ENCODE measurements at places on chromosomes 12 and 14.

DNA sequence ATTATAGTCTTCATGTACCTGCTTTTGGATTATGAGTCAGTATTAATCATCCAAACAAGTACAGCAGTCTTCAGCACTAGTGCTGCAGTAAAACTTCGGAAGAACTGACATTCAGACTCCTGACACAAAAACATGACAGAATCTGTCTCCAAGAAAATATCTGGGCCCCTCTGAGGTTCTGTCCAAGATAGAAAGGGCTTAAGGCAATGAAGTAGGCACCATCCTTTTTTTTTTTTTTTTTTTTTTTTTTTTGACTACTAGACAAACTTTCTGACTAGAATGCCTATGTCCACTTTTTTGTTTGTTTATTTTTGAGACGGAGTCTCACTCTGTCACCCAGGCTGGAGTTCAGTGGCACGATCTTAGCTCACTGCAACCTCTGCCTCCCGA is 112.5 kb downstream of the MED13L start:
- peak; percentile 47 for DNase-seq

DNA sequence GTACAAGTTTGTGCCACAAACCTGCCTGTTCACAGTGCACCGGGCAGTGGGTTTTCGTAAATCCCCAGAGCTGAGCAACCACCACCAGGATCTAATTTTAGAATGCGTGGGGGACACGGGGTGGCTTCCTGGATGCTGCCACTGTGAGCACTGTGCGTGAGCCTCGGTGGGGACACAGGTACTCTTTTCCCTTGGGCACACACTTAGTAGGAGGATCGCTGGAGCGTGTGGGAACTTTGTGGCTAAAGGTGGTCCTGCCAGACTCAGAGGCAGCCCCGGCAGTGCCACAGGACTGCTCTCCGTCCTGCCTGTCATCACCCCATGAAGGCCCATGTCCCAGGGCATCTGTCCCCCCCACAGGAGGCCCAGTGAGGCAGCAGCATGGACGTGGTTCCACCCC is 21.1 kb downstream of the BTBD6 start:
- DNase-seq, result no peak

DNA sequence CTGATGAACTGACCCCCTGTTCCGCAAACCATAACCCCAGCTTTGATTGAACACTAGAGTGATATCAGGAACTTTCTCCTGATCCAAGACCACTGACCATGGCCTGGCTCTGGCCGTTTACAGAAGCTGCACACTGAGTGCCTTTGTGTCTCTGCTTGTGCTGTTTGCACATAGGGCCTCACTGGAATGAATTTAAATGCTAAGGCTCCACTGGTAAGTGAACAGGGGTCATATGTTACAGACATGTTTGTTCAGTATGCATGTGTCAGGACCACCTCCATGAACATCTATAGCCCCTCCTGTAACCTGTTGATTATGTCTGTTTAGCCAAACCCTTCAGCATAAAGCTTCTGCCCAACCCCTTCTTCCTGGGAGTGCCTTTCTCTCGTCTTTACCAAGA is 1239.8 kb downstream of the TMEM121 start:
- DNase-seq, result no peak

GRCh38 chr12:79299447-79300198 is 391.1 kb downstream of the PAWR start:
- DNase-seq, result no peak

- DNase-seq, result no peak
Observed at GRCh38 chr12:103779410-103780092, 61.5 kb downstream of the NT5DC3 start.

- no peak for DNase-seq
Observed at GRCh38 chr12:107513636-107514400, 171.8 kb upstream of the PWP1 start.

DNA sequence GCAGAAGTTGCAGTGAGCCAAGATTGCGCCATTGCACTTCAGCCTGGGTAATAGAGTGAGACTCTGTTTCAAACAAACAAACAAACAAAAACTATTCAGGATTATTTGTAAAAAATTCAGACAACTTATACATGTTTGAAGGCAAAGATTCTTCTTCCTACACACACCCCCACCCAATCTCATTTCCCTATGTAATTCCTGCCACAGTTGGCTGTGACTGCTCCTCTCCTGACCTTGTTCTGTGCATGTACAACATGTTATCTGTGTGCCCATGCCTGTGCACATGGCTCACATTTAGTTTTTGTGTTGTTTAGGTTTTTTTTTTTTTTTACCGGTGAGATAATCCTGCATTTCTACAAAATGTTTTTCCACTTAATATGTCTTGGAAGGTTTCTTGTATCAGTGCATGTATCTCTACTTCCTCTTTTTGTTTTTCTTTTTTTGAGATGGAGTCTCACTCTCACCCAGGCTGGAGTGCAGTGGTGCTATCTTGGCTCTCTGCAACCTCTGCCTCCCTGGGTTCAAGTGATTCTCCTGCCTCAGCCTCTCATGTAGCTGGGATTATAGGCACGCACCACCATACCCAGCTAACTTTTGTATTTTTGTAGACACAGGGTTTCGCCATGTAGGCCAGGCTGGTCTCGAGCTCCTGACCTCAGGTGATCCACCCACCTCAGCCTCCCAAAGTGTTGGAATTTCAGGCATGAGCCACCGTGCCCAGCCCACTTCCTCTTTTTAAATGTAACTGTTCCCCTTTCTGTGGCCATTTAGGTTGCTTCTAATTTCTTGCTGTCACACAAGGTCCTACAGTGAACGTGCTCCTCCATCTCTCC is 8.7 kb downstream of the CFAP251 start:
- no peak for DNase-seq

DNA sequence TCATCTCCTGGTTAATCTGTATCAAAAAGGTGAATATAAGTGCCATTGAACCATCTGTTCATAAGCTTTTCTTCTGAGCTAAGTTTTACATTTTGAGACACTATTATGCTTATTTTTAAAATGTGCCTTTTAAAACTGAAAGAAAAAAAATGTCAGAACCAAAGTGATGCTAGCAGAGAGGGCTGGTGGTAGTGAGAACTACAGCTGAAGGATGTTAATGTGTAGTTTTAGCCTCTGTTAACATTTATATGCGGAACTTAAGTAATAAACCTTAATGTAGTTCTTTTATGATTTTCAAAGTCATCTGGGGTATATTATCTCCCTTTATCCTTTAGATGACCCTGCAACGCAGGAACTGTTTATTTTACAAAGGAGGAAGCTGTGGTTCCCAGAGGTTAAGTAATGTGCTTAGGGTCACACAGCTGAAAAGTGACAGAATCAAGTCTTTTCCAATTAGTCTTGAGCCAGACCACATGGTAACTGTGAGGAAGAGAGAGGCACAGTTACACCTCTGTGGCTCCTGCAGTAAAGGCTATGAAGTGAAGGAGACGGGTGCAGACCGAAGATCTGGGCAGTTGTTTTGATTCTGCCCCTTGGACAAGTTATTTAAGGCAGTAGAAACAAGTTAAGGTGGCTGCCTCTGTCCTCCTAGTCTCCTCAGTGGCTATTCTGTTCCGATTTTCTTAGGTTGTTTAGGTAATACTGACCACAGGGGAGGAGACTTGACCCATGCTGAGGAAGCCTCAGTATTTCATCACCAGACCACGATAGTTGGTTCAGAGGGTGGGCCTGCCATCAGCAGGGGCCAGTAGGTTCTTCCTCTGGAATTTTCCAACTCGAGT is 23.9 kb downstream of the GNG2 start:
- peak; percentile 61 for DNase-seq

GRCh38 chr12:121804417-121805111 is 755 bp downstream of the SETD1B start:
- no peak for DNase-seq

- DNase-seq, result no peak
Observed at GRCh38 chr14:99141236-99141635, 130.8 kb downstream of the BCL11B start.

- no peak for DNase-seq
Observed at GRCh38 chr12:110343736-110344555, 59.6 kb downstream of the ANAPC7 start.

GRCh38 chr12:94498698-94499097 is 39.0 kb upstream of the CEP83 start:
- DNase-seq, result no peak

GRCh38 chr12:68609998-68610369 is 715 bp upstream of the RAP1B start:
- DNase-seq, result peak; percentile 36

- no peak for DNase-seq
Observed at GRCh38 chr12:91859347-91859746, 286.3 kb downstream of the BTG1 start.

- DNase-seq, result no peak
Observed at GRCh38 chr12:53090554-53090953, 6.9 kb upstream of the IGFBP6 start.

GRCh38 chr12:101747697-101748096 is 8.4 kb upstream of the SYCP3 start:
- DNase-seq, result no peak

DNA sequence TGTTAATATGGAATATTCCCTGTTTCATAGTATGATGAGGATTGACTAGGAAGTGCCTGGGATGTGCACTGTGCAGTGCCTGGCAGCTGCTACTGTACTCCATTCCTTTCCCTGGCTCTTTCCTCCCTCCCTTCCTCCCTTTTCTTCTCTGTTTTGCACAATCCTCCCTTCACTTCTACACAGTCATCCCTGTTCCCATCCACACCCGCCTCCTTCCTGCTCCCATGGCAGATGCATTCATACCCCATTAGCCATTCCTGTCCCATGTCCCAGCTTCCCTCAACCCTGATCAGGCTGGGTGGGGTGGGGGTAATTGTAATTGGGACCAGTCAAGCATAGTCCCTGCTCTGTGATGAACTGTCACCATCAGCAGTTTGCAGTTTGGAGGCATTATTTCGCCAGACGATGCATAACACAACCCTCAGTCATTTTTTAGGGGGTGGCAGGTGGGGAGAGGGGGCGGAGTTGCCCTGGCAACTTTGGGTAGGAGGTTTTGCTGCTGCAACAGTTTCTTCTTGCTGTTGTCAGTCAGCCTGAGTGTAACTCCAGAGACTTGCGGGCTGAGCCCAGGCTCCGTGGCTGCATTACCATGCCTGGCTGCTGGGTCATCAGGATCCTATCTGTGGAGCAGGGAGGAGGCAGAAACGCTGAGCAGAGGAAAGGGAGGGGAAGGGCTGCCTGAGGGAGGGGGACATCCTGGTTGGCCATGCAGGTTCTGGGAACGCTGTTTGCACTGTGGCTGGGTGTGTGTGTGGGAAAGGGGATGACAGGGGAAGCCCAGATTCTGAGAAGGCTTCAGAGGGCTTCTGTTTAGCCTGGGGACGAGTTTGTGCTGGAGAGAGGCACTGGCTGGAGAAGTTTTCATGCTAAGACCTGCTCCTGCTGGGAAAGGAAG is 4.1 kb upstream of the KRT84 start:
- peak; percentile 22 for DNase-seq

GRCh38 chr12:118358612-118359540 is 13.8 kb downstream of the TAOK3 start:
- DNase-seq, result no peak

DNA sequence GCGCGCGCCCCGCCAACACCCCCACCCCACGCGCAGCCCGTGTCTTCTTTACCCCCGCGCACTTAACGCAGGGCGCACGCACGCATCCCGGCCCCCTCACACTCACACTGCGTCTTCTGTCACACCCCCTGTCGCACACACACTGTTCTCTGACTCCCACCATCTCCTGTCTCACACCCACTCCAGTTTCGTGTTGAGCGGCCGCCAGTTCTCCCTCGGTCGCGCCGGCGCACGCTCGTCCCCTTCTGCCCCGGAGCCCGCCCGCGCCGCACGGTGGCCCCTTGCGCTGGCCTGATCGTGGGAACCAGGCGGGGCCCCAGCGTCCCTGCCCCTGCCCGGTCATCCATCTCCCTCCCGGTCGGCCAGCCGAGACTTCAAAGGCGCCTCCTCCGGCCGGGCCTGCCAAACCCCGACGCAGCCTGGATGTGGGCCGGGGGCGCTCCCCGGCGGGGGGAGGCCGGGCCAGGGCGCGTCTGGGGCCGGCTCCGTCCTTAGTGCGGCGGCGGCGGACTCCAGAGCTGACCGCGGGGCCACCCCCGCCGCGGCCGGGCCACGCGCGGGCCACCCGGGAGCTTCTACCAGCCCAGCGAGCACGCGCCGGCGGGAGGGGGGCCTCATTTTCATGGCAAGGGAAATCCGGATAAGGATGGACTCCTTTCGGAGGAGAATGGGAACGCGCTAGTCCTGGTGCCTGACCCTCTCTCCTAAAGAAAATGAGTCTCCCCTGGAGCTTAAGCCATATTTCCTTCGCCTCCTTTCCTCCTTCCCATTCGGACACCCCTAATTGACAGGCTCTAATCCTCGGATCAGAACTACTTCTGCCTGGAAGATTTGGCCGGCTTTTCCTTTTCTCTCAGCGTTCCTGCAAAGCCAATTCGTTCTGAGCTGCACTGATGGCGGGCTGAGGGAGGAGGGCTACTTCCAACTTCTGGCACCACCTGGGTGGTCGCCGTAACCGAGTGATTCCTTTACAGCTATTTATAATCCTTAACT is 82.0 kb upstream of the HMGA2 start:
- DNase-seq, result peak; percentile 46

- no peak for DNase-seq
Observed at GRCh38 chr14:89144642-89145041, 272.4 kb downstream of the FOXN3 start.

DNA sequence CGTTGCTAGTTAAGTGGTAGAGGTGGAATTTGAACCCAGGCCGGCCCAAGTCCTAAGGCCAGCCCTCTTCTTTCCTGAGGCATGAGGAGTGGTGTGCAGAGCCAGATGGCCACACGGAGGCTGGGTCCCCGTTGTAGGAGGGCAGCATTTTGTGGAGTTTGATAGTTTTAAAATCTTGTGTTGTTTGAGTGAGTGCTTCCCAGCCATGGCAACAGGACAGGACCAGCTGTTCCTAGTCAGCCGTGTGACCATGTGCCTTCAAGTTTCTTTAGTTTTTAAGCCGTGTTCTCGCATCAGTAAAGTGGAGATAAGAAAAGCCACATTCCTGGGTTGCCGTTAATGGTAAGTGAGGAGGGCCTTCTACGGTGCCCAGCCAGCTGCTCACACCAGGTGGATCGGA is 44.4 kb downstream of the UBE3B start:
- no peak for DNase-seq
